ENCODE measurements at places on chromosomes 16 and 17.

- DNase-seq = no peak
Observed at GRCh38 chr17:10793256-10793655, 10.6 kb downstream of the TMEM238L start.

DNA sequence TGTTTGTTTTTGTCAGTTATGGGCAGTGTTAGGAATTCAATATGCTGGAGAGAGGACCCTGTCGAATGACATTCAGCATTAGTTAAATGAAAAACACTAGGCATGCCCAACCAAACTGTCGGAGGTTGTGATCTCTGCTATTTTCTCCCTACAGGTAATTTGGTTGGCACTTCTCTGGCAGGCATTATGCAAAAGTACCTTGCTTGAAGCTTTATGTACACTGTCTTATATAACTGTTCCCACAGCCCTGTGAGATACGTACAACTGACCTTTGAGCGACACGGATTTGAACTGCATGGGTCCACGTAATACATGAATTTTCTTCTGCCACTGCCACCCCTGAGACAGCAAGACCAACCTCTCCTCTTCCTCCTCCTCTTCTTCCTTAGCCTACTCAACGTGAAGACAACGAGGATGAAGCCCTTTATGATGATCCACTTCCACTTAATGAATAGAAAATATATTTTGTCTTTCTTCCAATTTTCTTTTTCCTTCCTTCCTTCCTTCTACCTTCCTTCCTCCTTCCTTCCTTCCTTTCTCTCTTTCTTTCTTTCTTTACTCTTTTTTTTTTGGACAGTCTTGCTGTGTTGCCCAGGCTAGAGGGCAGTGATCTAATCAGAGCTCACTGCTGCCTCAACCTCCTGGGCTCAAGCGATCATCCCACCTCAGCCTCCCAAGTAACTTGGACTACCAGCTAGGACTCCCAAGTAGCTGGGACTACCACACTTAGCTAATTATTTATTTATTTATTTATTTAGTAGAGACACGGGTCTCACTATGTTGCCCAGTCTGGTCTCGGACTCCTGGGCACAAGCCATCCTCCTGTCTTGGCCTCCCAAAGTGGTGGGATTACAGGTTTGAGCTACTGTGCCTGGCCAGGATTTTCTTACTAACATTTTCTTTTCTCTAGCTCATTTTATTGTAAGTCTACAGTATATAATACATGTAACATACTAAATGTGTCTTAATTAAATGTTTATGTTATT lies 77.3 kb downstream of the WIPI1 start:
- no peak for DNase-seq

GRCh38 chr17:53101706-53102105 lies 721.0 kb upstream of the KIF2B start:
- no peak for DNase-seq

DNA sequence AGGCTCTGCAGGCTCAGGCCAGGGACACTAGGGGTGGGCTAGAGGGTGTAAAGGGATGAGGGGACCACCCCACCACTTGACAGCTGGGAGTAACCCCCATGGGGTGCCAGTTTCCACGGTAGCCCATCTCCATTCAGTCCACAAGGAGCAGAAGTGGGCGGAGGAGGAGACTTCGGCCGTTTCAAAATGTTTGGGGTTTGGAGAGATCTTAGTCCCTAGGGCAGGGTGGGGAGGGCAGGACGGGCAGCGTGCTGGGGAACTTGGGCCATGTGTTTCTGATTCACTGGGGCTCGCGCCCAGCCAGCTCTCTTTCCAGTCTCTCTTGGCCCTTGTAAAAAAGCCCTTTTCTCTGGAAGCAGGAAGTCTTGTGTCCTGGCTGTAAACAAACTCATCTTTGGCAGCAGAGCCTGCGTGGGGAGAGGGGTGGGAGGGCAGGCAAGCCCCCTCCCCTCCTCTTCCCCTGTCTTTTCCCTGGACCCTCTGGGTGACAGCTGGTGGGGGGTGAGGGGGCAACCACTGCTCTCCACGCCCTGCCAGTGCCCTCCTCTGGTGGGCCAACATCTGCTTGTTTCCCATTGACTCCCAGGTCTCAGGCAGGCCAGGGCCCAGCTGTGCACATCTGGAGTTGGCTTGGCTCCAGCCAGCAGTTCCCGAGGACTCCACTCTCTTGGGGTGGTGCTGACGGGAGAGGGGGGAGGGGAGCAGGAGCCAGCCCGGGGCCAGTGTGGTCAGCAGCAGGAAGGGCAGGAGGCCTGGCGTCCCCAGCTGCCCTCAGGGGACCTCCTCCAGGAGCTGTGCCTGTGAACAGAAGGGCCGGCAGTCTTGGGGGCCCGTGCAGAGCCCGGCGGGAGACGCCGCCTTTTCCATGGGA lies 8.1 kb downstream of the CYGB start:
- no peak for DNase-seq
